Activated CD4-positive, CD25-positive, alpha-beta regulatory T cell (primary cell): ENCODE measurements at places on chromosomes 4 and X.

DNA sequence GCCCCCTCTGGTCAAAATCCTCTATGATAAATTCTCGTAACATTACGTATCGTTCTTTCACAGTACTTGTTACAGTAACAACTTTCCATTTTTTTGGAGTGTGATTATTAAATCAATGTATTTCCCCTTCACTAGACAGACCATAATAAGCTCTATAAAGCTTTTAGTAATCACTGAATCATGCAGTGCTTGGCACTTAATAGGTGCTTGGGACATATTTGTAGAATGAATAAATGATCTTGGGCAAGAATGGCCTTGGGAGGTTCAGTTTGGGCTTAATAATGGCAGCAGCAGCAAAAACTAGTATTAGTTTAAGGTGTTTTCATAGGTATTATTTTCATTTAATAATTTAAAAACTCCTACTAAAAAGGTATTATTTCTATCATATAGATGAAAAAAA lies 33.4 kb upstream of the SFRP2 start:
- no peak for DNase-seq

DNA sequence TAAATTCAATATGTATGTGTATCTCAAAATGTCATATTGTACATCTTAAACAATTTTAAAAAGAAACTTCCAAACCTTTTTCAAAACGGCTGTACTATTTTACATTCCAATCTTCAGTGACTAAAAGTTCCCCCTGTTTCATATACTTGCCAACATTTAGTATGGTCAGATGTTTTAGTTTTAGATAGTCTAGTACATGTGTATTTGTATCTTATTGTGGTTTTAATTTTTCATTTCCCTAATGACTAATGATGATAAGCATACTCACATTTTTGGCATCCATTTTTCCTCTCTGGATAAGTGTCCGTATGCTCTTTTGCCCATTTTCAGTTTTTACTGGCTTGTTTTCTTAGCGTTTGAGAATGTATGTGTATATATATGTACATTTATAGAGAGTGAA lies 212.2 kb upstream of the MAGEB18 start:
- DNase-seq = no peak

GRCh38 chr4:29309050-29309449 lies 1411.1 kb upstream of the PCDH7 start:
- DNase-seq = no peak

- no peak for DNase-seq
Measured at GRCh38 chrX:69361311-69361845, 142.7 kb upstream of the NALF2 start.

DNA sequence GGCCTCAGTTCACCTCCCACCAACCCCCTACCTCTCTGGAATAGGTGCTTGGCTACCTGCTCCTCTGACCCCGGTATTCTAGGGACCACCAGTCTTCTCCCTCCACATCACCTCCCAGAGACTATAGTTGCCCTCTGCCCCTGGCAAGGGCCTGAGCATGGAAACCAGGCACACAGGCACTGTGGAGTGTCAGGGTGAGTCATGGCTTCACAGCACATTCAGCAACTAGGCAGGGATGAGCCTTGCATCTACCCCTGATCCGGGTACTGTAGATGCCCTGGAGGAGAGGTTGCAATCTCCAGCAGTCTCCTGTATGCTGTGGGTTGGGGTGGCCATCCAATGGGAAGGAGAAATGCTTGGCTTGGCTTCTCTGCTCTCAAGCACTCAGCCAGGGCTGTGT lies 472.7 kb downstream of the IDS start:
- DNase-seq = no peak

DNA sequence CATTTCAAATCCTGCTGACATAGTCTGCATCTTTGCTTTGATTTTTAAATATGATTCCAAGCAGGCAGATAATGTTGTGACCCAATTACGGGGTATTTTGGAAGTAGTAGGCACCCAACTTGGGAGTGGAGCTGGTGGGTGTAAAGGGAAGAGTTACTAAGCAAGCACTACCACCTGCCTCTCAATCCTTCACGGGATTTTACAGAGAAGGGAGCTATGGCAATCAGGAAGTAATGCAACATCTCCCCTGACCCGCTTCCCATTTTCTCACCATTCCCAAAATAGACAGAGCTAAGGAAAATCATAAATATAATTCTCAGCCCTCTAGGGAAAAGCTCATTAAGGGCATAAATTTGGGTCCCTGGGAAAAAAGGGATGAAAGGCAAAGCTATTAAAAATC lies 9.2 kb downstream of the APBB2 start:
- no peak for DNase-seq

- DNase-seq = peak; percentile 3
Measured at GRCh38 chrX:49754233-49754857, 58.6 kb upstream of the PAGE1 start.

DNA sequence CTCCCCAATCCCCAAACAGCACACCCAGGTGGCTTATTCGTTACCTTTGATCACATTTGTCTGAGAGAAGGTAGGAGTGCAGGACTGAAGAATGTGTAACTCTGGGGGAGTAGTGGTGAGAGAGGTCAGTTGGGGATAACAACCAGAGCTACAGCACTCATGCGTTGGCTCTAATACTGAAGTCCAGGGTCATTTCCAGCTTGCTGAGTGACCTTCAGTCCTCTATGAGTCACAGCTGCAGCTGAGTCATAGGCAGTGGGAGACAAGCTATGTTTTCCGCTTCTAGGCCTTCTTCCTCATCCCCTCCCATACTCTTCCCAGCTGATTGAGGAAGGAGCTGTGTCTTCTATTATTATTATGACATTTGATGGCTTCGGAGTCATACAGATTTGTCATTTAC lies 31.6 kb upstream of the CT47C1 start:
- no peak for DNase-seq

DNA sequence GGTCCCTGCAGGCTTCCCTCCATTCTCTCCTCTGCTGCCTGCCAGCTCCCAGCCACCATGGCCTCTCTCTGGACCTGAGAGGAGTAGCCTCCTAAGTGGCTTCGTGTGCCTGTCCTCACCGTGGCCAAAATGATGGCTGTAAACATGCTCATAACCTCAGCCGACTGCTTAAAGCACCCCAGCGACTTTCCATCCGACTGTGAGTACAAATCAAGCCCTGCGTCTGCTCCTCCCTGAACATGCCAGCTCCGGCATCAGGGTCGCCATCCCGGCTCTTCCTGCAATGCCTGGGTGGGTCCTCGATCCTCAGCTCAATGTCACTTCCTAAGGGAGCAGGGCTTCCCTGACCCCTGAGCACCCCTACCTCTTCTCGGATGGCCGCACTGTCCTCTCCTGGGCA lies 3.3 kb upstream of the SORCS2 start:
- no peak for DNase-seq

DNA sequence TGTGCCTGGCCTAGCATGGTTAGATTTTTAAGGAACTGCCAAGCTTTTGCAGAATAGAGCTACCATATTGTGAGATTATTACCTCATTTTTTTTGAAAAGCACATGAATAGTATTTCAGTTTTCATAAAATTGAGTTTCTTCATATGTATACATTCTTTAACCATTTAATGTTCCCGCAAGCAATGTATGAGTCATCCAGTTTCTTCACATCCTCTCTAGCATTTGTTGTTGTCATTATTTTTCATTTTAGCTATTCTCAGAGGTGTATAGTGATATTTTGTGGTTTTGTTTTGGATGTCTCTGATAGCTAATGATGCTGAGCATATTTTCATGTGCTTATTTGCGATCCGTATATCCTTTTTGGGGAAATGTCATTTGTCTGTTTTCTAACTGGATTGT lies 74.9 kb downstream of the GLUD2 start:
- no peak for DNase-seq

- no peak for DNase-seq
Measured at GRCh38 chr4:7466904-7467303, 32.2 kb upstream of the PSAPL1 start.

GRCh38 chr4:141311246-141312204 lies 90.8 kb downstream of the ZNF330 start:
- no peak for DNase-seq

- no peak for DNase-seq
Measured at GRCh38 chrX:139642241-139642927, 65.6 kb downstream of the MCF2 start.

GRCh38 chr4:159736411-159736810 lies 633.5 kb downstream of the RAPGEF2 start:
- no peak for DNase-seq

GRCh38 chr4:181006499-181007260 lies 1236.5 kb upstream of the TENM3 start:
- DNase-seq = no peak

- no peak for DNase-seq
Measured at GRCh38 chrX:4243759-4244158, 530.3 kb upstream of the PRKX start.

- DNase-seq = no peak
Measured at GRCh38 chr4:98421111-98421510, 159.9 kb downstream of the RAP1GDS1 start.

DNA sequence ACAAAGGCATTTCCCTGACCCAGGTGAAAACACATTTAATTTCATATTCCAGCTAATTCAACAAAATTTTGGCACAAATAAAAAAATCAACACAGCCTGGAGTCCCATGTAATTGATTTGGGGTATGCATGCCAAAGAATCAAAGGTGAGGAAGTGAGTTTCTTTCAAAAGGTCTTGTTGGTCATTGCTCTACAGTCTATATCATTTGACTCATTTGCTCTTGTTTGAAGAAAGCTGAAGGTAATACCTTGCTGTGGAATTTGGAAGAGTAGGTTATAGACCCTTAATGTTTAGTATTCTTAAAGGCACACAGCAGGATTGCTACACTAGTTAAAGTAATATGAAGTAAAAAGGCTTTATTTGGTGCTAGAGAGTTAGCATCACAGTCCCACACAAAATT lies 25.4 kb downstream of the COL4A6 start:
- DNase-seq = no peak

DNA sequence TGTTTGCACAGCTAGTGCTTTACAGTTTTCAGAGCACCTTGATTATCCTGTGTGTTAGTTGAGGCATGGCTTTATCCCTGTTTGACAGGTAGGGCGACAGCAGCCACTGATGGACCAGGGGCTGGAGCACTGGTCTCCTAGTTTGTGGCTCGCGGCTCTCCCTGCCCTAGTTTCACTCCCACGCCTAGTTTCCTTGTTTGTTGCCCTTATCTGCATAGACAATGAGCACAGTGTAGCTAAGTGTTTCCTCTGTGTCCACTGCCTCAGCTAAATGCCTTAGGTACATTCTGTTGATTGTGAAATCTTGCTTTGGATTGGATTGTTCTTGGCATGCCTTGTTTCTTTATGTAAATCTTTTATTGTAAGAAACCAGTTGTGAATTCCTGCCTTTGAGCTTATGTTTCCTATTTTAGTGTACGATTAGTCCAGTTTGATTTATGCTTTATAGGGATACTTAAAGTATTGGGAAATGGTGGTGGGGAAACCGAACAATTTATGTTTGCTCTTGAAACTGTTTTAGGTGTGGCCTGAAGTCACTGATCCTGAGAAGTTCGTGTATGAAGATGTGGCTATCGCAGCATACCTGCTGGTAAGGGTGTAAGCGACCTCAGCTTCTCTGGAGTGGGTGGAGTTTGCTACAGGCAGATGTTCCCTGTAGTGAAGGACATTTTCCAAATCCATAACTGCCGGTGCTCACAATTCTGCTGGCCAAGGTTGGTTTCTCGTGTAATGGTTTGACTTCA lies 11.0 kb downstream of the TRMT44 start:
- DNase-seq = no peak

DNA sequence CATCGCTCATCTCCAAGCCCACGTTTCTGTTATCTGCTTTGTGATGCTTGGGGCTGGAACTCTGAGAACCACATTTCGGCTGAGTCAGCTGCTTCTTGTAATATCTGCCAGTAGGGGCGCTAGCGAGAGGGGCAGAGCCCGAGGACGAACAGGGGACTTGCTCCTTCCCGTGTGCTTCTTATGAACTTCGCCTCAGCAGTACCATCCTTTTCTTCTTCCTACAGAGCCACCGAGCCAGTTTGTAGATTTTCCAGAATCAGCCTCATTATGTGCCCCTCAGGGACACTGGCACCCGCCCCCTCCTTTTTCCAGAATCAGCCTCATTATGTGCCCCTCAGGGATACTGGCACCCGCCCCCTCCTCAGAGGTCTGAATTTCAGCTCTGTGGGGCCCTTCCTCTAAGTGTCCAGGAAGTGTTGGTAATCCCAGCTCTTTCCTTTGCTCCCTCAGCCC lies 441.7 kb upstream of the RASGEF1B start:
- peak; percentile 14 for DNase-seq

- no peak for DNase-seq
Measured at GRCh38 chr4:167622481-167623240, 388.4 kb upstream of the SPOCK3 start.

- no peak for DNase-seq
Measured at GRCh38 chr4:77007358-77008230, 58.0 kb downstream of the SEPTIN11 start.

GRCh38 chr4:102599886-102600285 lies 98.7 kb downstream of the NFKB1 start:
- DNase-seq = no peak

- no peak for DNase-seq
Measured at GRCh38 chr4:78613522-78614321, 62.2 kb downstream of the ANXA3 start.

DNA sequence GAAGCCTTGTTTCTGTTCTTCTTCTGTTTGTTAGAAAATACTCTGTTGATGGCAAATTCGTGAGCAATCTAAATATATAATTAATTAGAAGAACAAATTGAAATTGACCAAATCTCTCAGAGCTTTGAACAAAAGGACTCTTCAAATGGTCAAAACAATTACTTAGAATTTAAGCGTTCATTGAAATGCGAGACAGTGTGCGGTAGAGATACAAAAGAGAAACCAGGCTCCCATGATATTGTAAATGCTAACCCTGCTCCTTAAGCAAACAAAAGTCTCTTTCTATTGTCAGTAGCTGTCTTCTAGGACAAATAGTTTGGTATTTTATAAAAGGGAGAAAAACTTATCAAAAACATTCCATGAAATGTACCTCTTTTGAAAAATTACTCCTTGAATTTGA lies 453.4 kb upstream of the MAGEB2 start:
- no peak for DNase-seq

GRCh38 chrX:40153345-40154249 lies 55.8 kb upstream of the BCOR start:
- peak; percentile 17 for DNase-seq

- DNase-seq = no peak
Measured at GRCh38 chrX:154991476-154991875, 31.0 kb downstream of the F8 start.

- no peak for DNase-seq
Measured at GRCh38 chrX:40806513-40807220, 71.3 kb upstream of the MED14 start.

- DNase-seq = no peak
Measured at GRCh38 chrX:129641469-129641868, 13.3 kb downstream of the APLN start.

GRCh38 chr4:24683116-24683515 lies 98.8 kb upstream of the DHX15 start:
- DNase-seq = no peak
